ENCODE measurements at places on chromosomes 4 and X. TPM values are rescaled to one million over a fixed set of nuclear protein-coding genes. Genes with fewer than 3 reads are reported as not detected.

GRCh38 chr4:158835226-158836001, 66.6 kb downstream of the FNIP2 start:
- H3K4me1 ChIP-seq: no peaks in the 10 kb centered on the region
- no peaks in the 10 kb centered on the region for H3K36me3 ChIP-seq
- DNase-seq: no peak
- no peak overlapping the region for H3K4me3 ChIP-seq
- H3K27ac ChIP-seq: no peak overlapping the region
- no peaks in the 10 kb centered on the region for H3K27me3 ChIP-seq

GRCh38 chrX:39019056-39019455, 217.8 kb downstream of the MID1IP1 start:
- no peaks in the 10 kb centered on the region for H3K27me3 ChIP-seq
- H3K4me1 ChIP-seq: no peaks in the 10 kb centered on the region
- no peak for DNase-seq
- H3K27ac ChIP-seq: no peak overlapping the region

- no peak overlapping the region for H3K27ac ChIP-seq
- H3K4me1 ChIP-seq: no peaks in the 10 kb centered on the region
- H3K4me3 ChIP-seq: no peak overlapping the region
- DNase-seq: no peak
- H3K36me3 ChIP-seq: no peaks in the 10 kb centered on the region
These were observed 193.9 kb upstream of the PCDH10 start for GRCh38 chr4:132955146-132955545.

The NUDT11 gene
- 0.35 TPM for total RNA-seq

DNA sequence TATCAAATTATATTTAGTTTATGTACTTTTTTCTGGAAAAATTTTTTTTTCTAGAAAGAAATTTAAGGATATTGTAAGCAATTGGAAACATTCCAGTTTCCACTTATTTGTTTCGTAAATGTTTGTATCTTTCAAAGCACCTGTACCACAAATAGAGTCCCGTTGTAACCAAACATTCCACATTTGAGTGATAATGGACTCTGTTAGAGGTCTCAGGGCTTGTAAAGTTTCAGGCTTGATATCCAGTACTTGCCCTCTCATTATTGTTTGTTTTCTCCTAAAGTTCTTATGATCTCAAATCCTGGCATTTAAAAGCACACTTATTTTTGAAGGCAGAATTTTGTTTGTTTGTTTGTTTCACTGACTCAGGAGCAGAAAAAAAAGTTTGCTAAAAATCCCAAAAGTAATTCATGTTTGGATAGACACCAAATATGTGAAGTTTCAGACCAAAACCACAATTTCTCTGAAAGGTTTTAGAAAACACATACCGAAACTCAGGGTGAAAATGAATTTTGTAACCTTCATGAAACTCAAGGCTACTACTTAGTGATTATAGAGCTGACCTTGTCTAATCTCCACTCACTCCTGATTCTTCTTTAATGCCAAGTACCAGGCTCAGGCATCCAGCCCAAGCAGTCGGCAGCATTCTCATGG, 5.7 kb upstream of the TMEM192 start:
- no peaks in the 10 kb centered on the region for H3K27me3 ChIP-seq
- H3K27ac ChIP-seq: no peak overlapping the region
- H3K4me1 ChIP-seq: no peaks in the 10 kb centered on the region
- no peak overlapping the region for H3K4me3 ChIP-seq
- DNase-seq: no peak

- no peaks in the 10 kb centered on the region for H3K27me3 ChIP-seq
- DNase-seq: no peak
- H3K4me3 ChIP-seq: no peak overlapping the region
- H3K4me1 ChIP-seq: no peaks in the 10 kb centered on the region
These were observed 498.4 kb downstream of the PACRGL start for GRCh38 chr4:21198683-21199082.

- H3K4me3 ChIP-seq: no peak overlapping the region
- DNase-seq: no peak
- no peaks in the 10 kb centered on the region for H3K4me1 ChIP-seq
- no peak overlapping the region for H3K27ac ChIP-seq
These were observed 90.1 kb downstream of the SH3BGRL start for GRCh38 chrX:81291996-81292395.

DNA sequence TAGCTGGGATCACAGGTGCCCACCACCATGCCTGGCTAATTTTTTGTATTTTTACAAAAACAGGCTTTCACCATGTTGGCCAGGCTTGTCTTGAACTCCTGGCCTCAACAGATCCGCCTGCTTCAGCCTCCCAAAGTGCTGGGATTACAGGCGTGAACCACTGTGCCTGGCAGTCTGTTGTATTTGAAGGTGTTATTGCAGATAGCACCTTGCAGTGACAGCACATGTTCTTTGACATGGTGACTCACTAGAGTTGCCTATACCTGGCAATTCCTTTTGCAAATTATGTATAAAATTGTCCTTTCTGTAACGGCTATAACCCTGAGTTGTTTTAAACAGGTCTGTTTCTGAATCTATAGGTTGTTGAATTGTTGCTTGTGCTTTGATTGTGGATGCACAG, 7.9 kb downstream of the OGT start:
- H3K4me1 ChIP-seq: peaks cover 30% of the 10 kb centered on the region
- peak overlapping the region; percentile 12 for H3K27ac ChIP-seq
- DNase-seq: no peak

GRCh38 chr4:113760094-113760794, 1.3 kb downstream of the CAMK2D start:
- H3K27ac ChIP-seq: peak overlapping the region; percentile 98
- peak; percentile 62 for DNase-seq
- peak overlapping the region; percentile 72 for H3K4me3 ChIP-seq
- H3K27me3 ChIP-seq: no peaks in the 10 kb centered on the region
- H3K4me1 ChIP-seq: peaks cover 8% of the 10 kb centered on the region

- no peak for DNase-seq
- H3K4me3 ChIP-seq: no peak overlapping the region
- H3K27ac ChIP-seq: no peak overlapping the region
- no peaks in the 10 kb centered on the region for H3K36me3 ChIP-seq
- no peaks in the 10 kb centered on the region for H3K4me1 ChIP-seq
These were observed 55.7 kb upstream of the CLDN34 start for GRCh38 chrX:9911487-9911886.

DNA sequence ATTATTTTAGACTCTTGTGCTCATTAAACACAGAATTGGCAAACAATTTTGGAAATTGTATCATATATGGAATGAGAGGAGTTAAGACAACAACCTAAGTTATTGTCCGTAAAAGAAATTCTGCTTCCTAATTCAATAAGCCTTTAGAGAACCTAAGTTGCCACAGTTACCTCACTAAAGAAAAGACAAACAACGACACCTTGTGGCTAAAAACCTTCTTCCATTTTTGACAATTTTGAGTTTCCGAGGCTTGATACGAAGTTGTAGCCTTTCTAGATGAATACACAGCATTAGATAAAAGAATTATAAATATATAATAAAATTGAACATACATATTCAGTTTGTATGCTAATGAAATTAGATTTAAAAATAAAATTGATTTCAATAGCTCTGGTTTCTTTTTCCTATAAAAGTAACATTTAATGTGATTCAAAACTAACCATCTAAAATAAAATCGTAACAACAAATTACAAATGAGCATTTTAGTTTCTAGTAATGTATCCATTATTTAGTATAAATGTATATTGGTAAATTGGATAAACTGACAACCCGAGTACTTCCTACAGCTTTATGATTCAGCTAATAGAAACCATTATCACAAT, 275.1 kb downstream of the GPM6A start:
- H3K4me1 ChIP-seq: no peaks in the 10 kb centered on the region
- no peaks in the 10 kb centered on the region for H3K27me3 ChIP-seq
- H3K4me3 ChIP-seq: no peak overlapping the region
- H3K27ac ChIP-seq: no peak overlapping the region
- no peak for DNase-seq

- H3K36me3 ChIP-seq: no peaks in the 10 kb centered on the region
- no peak overlapping the region for H3K4me3 ChIP-seq
These were observed 31.7 kb downstream of the GAB3 start for GRCh38 chrX:154719132-154719675.

DNA sequence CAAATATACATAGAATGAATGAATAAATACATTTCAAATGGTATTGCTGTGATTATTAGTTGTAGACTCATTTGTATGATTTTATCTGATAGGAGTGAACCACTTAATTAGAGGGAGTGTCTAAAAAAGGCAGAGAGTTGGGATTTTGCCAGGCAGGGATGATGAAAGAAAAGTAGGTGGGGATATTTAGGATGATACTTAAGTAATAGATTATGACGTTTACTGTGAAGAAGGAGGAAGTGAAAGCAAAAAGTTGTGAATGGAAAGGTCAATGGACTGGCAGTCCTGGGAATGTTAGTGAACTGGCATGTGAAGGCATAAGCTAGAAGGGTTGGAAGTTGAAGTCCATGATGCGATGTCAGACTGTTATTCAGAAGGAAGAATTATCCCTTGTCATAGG, 917.1 kb downstream of the RAPGEF2 start:
- H3K36me3 ChIP-seq: no peaks in the 10 kb centered on the region
- H3K4me1 ChIP-seq: no peaks in the 10 kb centered on the region
- no peak overlapping the region for H3K27ac ChIP-seq

The FAM149A gene
- 13.8 TPM for total RNA-seq

GRCh38 chr4:20754036-20754435, 53.8 kb downstream of the PACRGL start:
- H3K36me3 ChIP-seq: no peaks in the 10 kb centered on the region
- no peaks in the 10 kb centered on the region for H3K27me3 ChIP-seq
- no peaks in the 10 kb centered on the region for H3K4me1 ChIP-seq
- DNase-seq: no peak
- H3K27ac ChIP-seq: no peak overlapping the region

DNA sequence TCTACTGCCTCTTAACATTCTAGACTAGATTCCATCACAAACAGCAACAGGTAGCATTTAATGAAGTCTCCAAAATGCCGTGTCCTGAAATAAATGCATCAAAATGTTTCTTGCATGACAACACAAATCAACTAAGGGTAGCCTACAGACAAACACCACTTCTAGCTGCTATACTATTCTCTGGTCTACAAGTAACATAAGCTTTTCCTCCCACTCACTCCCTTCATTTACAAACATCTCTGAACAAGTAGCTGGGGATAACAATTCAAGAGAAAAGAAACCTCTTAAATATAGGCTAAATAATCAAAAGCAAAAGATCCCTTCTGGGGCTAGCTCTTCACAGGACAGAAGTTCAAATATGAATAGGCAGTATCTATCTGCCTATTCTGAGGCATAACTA, 20.8 kb downstream of the PPP3CA start:
- H3K27ac ChIP-seq: no peak overlapping the region
- no peaks in the 10 kb centered on the region for H3K27me3 ChIP-seq
- DNase-seq: no peak
- peaks cover 7% of the 10 kb centered on the region for H3K4me1 ChIP-seq
- H3K36me3 ChIP-seq: no peaks in the 10 kb centered on the region

The STATH gene
- total RNA-seq: not detected

- no peaks in the 10 kb centered on the region for H3K27me3 ChIP-seq
- no peaks in the 10 kb centered on the region for H3K36me3 ChIP-seq
- no peaks in the 10 kb centered on the region for H3K4me1 ChIP-seq
- no peak overlapping the region for H3K4me3 ChIP-seq
These were observed 37.1 kb upstream of the GPM6B start for GRCh38 chrX:13854003-13854402.

GRCh38 chr4:140893939-140894338, 137.8 kb upstream of the TBC1D9 start:
- H3K27ac ChIP-seq: no peak overlapping the region
- H3K4me3 ChIP-seq: no peak overlapping the region
- H3K4me1 ChIP-seq: no peaks in the 10 kb centered on the region
- DNase-seq: no peak
- no peaks in the 10 kb centered on the region for H3K27me3 ChIP-seq
- H3K36me3 ChIP-seq: no peaks in the 10 kb centered on the region

GRCh38 chrX:65578346-65578745, 43.8 kb upstream of the LAS1L start:
- no peaks in the 10 kb centered on the region for H3K4me1 ChIP-seq
- H3K27me3 ChIP-seq: no peaks in the 10 kb centered on the region
- DNase-seq: no peak
- no peak overlapping the region for H3K27ac ChIP-seq
- H3K36me3 ChIP-seq: no peaks in the 10 kb centered on the region

DNA sequence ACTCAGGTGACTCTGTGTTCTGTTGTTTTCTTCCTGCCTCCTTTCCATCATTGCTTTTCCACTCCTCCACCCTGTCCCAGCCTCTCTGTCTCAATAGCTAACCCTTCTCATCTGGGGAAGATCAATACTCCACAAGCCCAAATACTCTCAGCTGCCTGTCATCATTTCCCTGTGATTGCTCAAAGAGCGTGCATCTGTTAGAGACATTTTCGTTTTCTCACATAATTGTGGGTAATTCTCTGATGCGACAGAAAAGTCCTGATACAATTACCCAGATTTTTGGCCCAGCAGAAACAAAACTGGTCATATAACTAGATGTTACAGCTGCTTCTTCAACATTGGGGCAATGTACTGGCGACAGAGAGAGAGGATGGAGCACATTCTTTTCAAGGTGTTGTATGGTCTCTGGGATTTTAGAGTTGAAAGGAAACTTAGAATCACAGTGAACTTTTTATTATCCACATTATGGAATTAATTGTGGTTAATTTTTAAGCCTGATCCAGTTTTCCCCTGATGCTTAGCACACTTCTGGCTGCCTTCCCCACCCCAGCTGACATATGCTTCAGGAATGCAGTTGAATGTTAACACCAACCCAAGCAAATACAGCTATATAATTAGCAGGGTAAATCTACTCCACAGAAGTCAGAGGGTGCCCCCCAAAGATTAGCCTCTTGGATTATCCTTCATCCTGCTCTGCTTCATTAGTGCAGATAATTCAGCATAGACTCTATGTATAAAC, 171.4 kb upstream of the ANXA3 start:
- no peak for DNase-seq
- H3K4me3 ChIP-seq: no peak overlapping the region
- H3K36me3 ChIP-seq: no peaks in the 10 kb centered on the region
- no peaks in the 10 kb centered on the region for H3K27me3 ChIP-seq
- H3K27ac ChIP-seq: no peak overlapping the region

DNA sequence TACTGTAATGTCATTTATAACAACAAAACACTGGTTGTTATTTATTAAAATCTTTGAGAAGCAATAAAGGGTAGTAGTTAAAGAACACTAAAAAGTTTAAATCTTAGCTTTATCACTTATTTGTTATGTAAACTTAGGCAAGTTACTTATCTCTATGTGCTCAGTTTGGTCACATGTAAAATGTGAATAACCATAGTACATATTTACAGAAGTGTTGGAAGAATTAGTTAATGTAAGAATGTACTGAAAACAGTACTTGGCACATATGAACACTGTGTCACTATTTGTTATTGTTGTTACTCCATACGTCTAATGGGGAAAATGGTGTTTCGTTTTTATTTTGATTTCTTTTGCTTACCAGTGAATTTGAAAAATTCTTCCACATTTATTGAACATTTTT, 9.1 kb downstream of the NEK1 start:
- no peaks in the 10 kb centered on the region for H3K36me3 ChIP-seq
- no peaks in the 10 kb centered on the region for H3K4me1 ChIP-seq
- no peak overlapping the region for H3K27ac ChIP-seq
- H3K27me3 ChIP-seq: no peaks in the 10 kb centered on the region

GRCh38 chr4:110510955-110511544, 35.1 kb downstream of the ENPEP start:
- peak overlapping the region; percentile 49 for H3K27ac ChIP-seq
- no peak for DNase-seq
- H3K4me3 ChIP-seq: no peak overlapping the region
- no peaks in the 10 kb centered on the region for H3K4me1 ChIP-seq
- H3K27me3 ChIP-seq: no peaks in the 10 kb centered on the region

The SMIM10L2A gene
- total RNA-seq: not detected
